ENCODE measurements at places on chromosomes 1 and 21.

GRCh38 chr1:157893686-157894085 is 52.1 kb upstream of the CD5L start:
- DNase-seq = no peak

DNA sequence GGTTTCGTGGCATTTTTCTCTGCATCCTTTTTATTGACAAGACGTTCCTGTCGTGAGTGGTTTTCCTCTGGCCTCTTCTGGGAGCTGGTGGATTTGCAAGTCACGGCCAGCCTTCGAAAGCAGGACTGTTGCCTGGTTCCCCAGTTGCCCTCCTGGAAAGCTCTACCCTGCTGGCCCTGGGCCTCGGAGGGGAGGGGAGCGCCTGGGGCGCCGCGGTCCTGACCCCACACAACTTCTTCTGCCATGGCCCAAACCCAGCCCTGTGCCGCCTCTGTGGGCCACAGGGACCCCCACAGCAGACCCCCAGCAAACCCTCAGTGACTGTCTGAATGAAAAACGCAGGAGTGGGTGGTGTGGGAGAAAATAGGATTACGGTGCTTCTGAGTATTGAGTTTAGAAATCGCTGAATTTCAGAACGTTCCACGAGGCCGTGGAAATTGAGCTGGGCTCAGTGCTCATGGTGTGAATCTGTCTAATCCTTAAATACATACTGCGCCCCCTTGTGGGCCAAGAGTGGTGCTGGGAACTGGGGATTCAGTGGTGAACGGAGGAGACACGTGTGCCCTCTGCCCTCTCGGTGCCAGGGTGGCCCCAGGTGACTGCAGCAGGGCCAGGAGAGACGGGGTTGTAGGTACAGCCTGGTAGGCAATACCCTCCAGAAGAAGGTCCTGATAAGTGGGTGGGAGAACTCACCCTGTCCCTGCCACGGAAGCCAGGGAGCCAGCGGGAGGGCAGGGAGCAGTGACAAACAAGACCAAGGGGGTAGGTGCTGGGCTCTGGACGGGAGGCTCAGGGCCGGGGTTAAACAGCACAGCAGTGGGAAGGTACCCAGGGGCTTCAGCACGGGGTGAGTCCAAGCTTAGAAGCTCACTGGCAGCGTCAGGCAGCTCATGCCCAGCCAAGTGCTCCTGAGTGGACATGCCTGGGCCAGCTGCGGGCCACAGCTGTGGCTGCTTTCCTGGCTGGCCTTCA is 101.2 kb upstream of the COL6A1 start:
- peak; percentile 73 for DNase-seq

- no peak for DNase-seq
Observed at GRCh38 chr1:179297105-179297378, 3.4 kb downstream of the SOAT1 start.

GRCh38 chr1:240044620-240045019 is 47.1 kb upstream of the FMN2 start:
- no peak for DNase-seq

GRCh38 chr1:26900001-26900814 is at the start of gene GPATCH3:
Gene GPATCH3 (minus strand): TSS chr1:26900467. CDS start chr1:26900442, 25 bp downstream.
- peak; percentile 92 for DNase-seq

DNA sequence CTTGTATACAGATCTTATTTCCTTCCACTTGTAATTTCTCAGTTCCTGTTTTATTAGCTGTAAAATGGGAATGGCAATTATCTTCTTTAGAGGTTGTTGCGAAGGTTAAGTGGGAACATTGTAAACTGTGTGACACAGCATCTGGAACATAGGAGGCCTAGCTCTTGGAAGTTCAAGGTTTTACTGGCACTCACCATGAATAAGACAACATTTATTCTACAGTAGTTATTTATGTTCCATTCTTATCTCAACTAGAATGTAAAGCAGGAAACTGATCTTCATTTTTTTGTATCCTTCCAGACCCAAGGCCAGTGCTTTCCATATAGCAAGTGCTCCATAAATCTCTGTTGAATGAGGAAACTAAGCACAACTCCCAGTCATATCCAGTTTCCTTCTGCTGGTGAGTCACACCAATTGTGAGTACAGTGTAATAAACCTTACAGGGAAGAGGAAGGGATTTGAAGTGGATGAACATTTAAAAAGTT is 1.4 kb downstream of the BCL10 start:
- no peak for DNase-seq

- no peak for DNase-seq
Observed at GRCh38 chr1:60359431-60359830, 285.9 kb upstream of the C1orf87 start.

All from G401 (cell line).